ENCODE measurements at places on chromosomes 1 and 21.

DNA sequence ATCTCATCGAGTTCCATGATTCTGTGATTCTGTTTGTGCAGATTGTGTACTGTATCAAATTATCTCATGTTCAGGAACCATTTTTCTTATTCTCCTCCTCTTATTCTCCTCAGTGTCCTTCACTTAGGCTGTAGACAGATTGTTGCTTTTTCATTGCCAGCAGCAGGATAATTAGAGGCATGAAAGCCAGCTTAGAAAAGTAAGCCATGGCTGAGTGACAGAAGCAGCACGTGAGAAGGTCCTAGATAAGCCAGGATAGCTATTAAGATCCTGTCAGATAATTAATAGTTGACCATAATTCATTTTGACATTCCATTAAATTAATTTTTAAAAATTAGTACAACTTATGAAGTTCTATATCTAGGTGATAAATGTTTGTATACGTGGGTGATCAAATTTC lies 60.8 kb upstream of the PRKACB start:
- DNase-seq: no peak

DNA sequence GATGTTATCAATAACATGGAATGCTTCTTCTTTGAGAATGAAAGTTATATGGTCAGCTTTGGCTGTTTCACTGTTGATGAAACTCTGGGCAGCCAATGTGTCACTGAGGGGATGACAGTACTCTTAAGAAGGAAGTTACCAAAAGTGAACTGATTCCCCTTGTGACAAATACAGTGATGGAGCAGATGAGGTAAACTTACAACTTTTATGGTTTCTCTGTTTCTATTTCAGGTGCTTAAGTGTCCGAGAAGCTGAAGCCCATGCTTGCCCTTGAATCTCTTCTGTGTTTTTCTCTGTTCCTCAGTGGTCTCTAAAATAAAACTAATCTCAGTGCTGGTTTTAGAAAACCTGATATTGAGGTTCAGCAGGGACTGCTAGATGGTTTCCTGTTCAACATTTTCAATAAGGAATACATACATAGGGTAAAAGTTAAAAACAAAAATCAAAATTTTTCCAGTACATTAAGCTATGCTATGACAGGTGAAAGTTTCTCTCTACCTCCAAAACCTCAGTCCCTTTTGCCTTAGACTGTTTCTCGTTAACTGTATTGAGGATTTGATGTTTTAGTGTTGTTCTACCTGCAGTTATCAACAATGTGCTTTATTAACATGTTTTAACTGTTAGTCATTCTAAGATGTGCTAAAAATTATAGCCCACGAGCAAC lies 454.4 kb upstream of the ADGRL4 start:
- no peak for DNase-seq

DNA sequence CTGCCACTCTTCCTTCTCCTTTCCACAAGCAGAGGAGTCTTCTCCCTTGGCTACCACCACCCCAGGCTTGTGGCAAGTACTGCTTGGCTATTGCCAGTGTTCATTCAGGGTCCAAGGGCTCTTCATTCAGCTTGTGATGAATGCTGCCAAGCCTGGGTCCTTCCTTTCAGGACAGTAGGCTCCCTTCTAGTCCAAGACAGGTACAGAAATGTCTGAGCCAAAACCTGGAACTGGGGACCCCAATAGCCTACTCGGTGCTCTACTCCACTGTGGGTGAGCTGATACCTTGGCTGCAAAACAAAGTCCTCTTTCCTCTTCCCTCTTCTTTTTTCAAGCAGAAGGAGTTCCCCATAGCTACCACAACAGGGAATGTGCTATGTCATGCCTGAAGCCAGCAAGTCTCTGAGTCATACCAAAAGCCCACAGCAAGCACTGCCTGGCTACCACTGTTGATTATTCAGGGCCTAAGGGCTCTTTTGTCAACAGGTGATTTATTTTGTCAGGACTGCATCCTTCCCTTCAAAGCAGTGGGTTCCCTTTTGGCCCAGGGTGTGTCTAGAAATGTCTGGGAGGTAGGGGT lies 268.9 kb downstream of the HHAT start:
- no peak for DNase-seq

- DNase-seq: no peak
These were observed 48.1 kb downstream of the STUM start for GRCh38 chr1:226596531-226597165.

- no peak for DNase-seq
These were observed 36.9 kb upstream of the POU3F1 start for GRCh38 chr1:38083541-38083940.

All from activated T-cell treated with anti-CD3 and anti-CD28 coated beads, Interleukin-2, amount 50 U/mL, for 24 hours (primary cell).